Adrenal gland (tissue), 19 donors: ENCODE measurements at places on chromosomes 1 and 21. TPM values are rescaled to one million over a fixed set of nuclear protein-coding genes. Genes with fewer than 3 reads are reported as not detected.

The IVL gene
- total RNA-seq = not detected

DNA sequence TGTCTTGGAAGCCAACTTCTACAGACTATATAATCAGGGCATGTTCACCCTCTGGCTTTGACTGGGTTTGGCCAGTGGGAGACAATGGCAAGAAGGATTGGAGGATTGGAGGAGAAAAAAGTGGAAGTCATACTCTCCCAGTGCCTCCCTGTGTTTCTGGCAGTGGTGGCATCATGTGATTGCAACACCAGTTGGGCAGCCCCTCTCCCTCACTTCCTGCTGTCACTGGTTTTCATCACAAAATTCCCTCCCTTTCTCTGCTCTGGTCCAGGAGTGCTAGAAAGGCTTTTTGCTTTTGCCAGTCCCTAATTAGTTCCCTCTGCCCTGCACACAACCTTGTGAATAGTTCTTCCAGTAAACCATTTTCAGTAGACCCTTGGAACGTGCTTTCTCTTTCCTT lies 3.7 kb upstream of the QSOX1 start:
- no peak overlapping the region for H3K4me3 ChIP-seq
- H3K4me1 ChIP-seq = peaks cover 11% of the 10 kb centered on the region
- no peaks in the 10 kb centered on the region for H3K27me3 ChIP-seq
- H3K27ac ChIP-seq = no peak overlapping the region
- DNase-seq = no peak

The MTOR gene
- total RNA-seq = 36.8 TPM

DNA sequence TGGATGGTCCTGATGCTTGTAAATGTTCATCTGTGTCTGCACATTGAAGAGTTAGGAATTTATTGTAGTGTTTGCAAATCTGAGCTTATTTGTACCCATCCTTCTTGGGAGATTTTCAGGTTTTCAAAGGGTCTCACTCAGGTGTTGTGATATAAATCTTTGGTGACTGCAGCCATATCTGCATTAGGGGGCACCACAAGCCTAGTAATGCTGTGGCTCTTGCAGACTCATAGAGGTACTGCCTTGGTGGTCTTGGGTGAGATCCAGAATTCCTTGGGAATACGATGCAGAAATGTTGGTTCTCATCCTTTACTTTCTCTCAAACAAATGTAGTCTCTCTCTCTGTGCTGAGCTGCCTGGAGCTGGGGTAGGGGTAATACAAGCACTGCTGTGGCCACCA lies 405.9 kb downstream of the TTLL7 start:
- no peaks in the 10 kb centered on the region for H3K27me3 ChIP-seq
- no peaks in the 10 kb centered on the region for H3K4me1 ChIP-seq
- no peak for DNase-seq
- H3K36me3 ChIP-seq = no peaks in the 10 kb centered on the region

- peak overlapping the region; percentile 39 for H3K27ac ChIP-seq
- no peak overlapping the region for H3K4me3 ChIP-seq
- peaks cover 15% of the 10 kb centered on the region for H3K4me1 ChIP-seq
- H3K36me3 ChIP-seq = no peaks in the 10 kb centered on the region
Observed at GRCh38 chr1:89974696-89975470, 20.0 kb upstream of the ZNF326 start.

The FCER1A gene
- total RNA-seq = 0.48 TPM

GRCh38 chr1:110508028-110508940 lies 10.7 kb downstream of the KCNA10 start:
- H3K4me1 ChIP-seq = no peaks in the 10 kb centered on the region
- no peak overlapping the region for H3K4me3 ChIP-seq
- no peak overlapping the region for H3K27ac ChIP-seq
- no peaks in the 10 kb centered on the region for H3K36me3 ChIP-seq
- H3K27me3 ChIP-seq = no peaks in the 10 kb centered on the region
- DNase-seq = no peak

DNA sequence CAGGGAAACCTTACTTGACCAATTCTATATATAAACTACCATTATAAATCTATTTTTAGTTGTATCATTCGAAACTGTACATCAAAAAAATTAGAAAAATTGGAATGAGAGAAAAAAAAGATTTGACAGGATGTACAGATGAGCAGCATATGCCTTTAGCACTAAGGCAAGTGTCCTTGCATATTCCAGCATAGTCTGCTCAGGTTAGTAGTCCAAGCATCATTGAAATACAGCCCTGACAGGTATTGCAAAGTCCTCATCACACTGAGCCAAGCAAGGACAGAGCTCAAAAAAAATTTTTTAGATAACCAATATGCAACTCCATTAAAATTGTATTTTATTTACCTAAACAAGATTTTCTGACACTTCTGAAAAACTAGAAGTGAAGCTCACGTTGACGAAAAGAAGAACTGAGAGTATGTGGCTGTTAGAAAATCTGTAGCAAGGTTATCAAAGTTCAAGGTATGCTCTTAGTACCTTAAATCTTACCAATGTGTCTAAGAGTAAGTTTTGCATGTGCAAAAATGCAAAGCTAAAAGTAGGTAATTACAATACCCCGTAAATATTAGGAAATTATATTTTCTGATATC lies 465.6 kb upstream of the ADGRL4 start:
- no peak for DNase-seq
- no peaks in the 10 kb centered on the region for H3K36me3 ChIP-seq
- no peaks in the 10 kb centered on the region for H3K4me1 ChIP-seq
- no peaks in the 10 kb centered on the region for H3K27me3 ChIP-seq
- H3K4me3 ChIP-seq = no peak overlapping the region
- H3K27ac ChIP-seq = no peak overlapping the region

The HENMT1 gene
- 1.2 TPM for total RNA-seq

GRCh38 chr1:2274929-2275475 lies 46.9 kb downstream of the SKI start:
- DNase-seq = no peak
- peaks cover 88% of the 10 kb centered on the region for H3K4me1 ChIP-seq
- no peak overlapping the region for H3K4me3 ChIP-seq

- no peaks in the 10 kb centered on the region for H3K27me3 ChIP-seq
- H3K4me3 ChIP-seq = no peak overlapping the region
- no peak for DNase-seq
- H3K36me3 ChIP-seq = no peaks in the 10 kb centered on the region
- H3K27ac ChIP-seq = no peak overlapping the region
- H3K4me1 ChIP-seq = no peaks in the 10 kb centered on the region
Observed at GRCh38 chr1:219119839-219120238, 53.8 kb upstream of the LYPLAL1 start.

GRCh38 chr1:119981496-119981895 lies 85.2 kb upstream of the ADAM30 start:
- no peak overlapping the region for H3K27ac ChIP-seq
- no peaks in the 10 kb centered on the region for H3K27me3 ChIP-seq
- no peak for DNase-seq
- peaks cover 28% of the 10 kb centered on the region for H3K4me1 ChIP-seq
- H3K36me3 ChIP-seq = no peaks in the 10 kb centered on the region

DNA sequence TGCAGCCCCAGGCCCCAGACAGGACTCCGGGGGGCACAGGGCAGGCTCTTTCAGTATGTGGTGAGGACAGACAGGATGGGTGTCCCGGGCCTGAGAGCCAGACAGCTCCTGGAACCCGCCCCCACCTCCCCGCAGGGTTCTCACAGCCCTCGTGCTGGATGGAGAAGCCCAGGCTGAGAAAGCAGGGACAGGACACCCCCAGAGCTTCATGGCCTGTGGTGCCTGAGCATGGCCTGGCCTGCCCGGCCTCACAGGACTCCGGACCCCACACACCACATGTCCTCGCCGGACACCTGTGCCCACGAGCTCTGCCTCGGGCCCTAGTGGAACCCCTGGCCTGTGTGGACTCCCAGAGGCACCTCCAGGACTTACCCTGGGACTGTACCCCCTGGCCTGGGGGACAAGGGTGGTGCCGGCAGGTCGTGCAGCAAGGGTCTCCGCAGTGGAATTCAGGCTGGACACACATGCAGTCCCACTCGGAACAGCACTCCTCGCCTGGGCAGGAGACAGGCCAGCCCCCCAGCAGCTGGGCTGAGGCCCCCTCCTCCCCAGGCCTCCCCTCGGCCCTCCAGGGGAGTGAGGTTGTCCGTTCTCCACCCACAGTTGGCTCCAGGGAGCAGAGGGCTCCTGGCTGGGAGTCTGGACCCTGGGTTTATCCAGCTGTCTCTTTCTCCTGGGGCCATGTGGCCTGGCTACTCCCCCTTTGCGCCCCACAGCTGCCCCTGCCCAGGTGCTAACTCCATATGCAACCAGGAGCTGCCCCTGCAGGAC lies 1.2 kb downstream of the TNFRSF18 start:
- H3K4me1 ChIP-seq = peaks cover 14% of the 10 kb centered on the region
- H3K4me3 ChIP-seq = no peak overlapping the region
- H3K36me3 ChIP-seq = no peaks in the 10 kb centered on the region
- DNase-seq = no peak
- H3K27ac ChIP-seq = no peak overlapping the region

The GADD45A gene
- total RNA-seq = 5.3 TPM

GRCh38 chr21:42668298-42668992 lies 15.0 kb downstream of the PDE9A start:
- H3K4me3 ChIP-seq = no peak overlapping the region
- peaks cover 9% of the 10 kb centered on the region for H3K4me1 ChIP-seq
- no peaks in the 10 kb centered on the region for H3K27me3 ChIP-seq

DNA sequence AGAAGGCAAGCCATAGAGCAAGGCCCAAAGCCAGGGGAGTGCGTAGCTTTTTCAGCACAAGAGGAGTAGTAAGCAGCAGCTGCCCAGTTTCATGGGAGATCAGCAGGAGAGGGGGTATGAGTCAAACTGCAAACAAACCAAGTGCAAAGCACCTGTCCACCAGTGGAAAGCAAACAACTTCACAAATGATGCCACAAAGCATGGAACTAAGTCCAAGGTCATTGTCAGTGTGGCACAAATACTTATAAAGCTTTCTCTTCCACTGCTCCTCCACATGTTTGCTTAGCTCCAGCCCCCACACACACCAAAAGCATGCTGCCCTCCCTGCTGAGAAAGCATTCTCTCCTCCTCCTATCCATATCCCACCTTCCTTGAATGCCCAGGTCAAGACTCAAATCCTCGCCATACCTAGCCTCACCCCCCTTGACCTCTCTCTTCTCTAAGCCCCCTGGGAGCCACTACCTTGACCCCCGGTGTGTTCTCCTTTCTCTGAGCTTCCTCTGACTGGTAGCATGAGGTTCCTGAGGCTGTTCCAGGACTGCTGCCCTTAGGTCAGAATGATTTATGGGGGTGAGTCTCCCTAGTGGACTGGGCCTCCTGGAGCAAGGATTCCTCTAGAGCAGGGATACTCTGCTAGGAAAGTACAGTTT lies 70.4 kb downstream of the DMAP1 start:
- peaks cover 11% of the 10 kb centered on the region for H3K4me1 ChIP-seq
- DNase-seq = no peak
- H3K27me3 ChIP-seq = no peaks in the 10 kb centered on the region
- no peaks in the 10 kb centered on the region for H3K36me3 ChIP-seq
- no peak overlapping the region for H3K4me3 ChIP-seq
- H3K27ac ChIP-seq = no peak overlapping the region

The ATP1A2 gene
- total RNA-seq = 1.4 TPM

- H3K4me3 ChIP-seq = no peak overlapping the region
- H3K4me1 ChIP-seq = no peaks in the 10 kb centered on the region
- no peaks in the 10 kb centered on the region for H3K27me3 ChIP-seq
- DNase-seq = no peak
Observed at GRCh38 chr1:228289996-228290881, 82.4 kb downstream of the OBSCN start.

DNA sequence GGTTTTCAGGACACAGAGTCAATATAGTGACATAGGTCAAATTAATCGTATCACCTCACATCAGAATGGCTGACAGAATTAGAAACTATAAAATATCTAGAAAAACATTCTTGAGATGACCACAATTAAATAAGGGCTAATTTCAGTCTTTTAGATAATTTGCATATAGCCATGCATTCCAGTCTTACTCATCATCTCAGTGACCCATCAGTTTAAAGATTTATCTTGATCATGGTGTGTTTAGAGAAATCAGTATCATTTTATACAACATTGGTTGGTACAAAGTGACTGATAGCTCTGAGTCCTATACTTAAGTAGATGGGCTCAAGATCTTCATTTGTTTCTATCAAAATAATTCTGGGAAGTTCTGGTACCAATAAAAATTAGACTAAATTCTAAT lies 262.3 kb upstream of the SNX7 start:
- H3K4me3 ChIP-seq = no peak overlapping the region
- H3K27ac ChIP-seq = no peak overlapping the region
- H3K36me3 ChIP-seq = no peaks in the 10 kb centered on the region
- no peaks in the 10 kb centered on the region for H3K4me1 ChIP-seq
- no peak for DNase-seq
- no peaks in the 10 kb centered on the region for H3K27me3 ChIP-seq

DNA sequence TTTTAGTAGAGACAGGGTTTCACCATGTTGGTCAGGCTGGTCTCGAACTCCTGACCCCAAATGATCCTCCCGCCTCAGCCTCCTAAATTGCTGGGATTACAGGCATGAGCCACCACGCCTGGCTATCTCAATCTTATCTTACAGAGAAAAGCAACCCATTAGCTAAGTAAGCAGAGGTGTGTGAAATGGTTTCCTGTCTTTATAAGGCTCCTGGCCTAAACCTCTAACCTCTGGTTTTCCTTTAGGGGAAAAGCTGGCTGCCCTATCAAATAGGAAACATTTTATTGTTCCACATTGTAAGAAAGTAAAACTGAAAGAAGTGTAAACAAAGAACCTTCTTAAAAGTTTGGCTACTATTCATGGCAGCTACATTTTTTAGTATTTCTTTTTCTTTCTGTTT lies 78.3 kb upstream of the MORC3 start:
- H3K4me1 ChIP-seq = no peaks in the 10 kb centered on the region
- no peaks in the 10 kb centered on the region for H3K27me3 ChIP-seq
- H3K36me3 ChIP-seq = no peaks in the 10 kb centered on the region

- no peak overlapping the region for H3K27ac ChIP-seq
- no peaks in the 10 kb centered on the region for H3K27me3 ChIP-seq
- H3K4me1 ChIP-seq = no peaks in the 10 kb centered on the region
- H3K36me3 ChIP-seq = no peaks in the 10 kb centered on the region
- DNase-seq = no peak
- no peak overlapping the region for H3K4me3 ChIP-seq
Observed at GRCh38 chr1:118337346-118337745, 152.3 kb upstream of the SPAG17 start.
